M059J (cell line): ENCODE measurements at places on chromosomes 3 and 15. TPM values are rescaled to one million over a fixed set of nuclear protein-coding genes. Genes with fewer than 3 reads are reported as not detected.

RNF123 gene
- total RNA-seq, result 6.9 and 13.7 TPM in 2 replicates

DNA sequence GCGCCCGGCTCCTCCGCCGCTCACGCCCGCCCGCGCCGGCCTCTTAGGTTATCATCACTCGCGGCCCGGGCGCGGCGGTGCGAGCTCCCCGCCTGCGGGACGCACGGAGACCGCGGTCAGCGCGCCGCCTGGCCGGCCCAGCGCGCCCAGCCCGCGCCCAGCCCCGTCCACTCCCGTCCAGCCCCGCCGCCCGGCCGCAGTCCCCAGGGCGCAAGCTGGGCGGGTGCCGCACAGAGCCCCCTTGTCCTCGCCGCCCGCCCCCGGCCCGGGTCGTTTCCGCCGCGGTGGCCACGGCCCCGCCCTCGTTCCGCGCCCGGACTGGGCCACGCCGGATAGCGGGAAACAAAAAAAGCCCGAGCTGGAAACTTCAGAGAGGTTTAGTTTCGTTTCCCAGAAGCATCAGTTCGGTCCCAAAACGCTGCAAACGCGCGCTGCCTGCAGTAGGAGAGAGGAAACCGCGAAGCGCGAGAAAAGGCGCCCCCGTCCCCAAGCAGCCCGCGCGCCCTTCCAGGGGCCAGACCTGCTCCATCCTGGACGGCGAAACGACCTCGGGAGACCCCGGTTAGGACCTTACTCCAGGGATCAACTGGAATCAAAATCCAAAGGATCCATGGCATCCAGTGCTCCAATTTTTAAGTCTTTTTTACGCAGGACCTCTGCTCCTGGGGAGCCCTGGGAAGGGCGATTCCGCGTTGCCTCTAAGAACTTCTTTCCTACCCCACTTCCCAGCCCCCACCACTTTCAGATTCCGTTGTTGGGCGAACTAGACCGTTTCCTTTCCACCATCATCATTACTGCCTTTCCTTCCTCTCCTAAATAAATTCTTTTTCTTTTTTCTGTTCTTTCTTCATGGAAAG lies at the start of gene ATP10A:
Gene ATP10A (minus strand): TSS at position 217 of the 857 bp plus-strand sequence. CDS start 231 bp downstream, outside the sequence.
- no peak for DNase-seq

DNA sequence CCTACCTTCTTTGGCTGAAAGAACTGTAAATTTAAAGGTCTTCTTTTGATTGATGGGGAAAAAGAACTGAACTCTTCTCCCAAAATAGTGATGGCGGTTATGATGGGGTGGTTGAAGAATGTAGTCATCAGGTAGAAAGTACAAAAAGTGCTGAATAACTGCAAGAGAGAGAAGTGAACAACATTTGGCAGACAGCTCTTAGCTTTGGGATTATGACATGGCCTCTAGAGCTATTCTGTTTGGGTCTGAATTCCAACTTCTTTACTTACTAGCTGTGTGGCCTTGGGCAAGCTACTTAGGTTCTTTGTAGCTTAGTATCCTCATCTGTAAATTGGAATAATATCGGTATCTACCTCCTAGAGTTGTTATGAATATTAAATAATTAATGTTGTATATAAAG lies 91.7 kb downstream of the SPRED1 start:
- no peak for DNase-seq

DNA sequence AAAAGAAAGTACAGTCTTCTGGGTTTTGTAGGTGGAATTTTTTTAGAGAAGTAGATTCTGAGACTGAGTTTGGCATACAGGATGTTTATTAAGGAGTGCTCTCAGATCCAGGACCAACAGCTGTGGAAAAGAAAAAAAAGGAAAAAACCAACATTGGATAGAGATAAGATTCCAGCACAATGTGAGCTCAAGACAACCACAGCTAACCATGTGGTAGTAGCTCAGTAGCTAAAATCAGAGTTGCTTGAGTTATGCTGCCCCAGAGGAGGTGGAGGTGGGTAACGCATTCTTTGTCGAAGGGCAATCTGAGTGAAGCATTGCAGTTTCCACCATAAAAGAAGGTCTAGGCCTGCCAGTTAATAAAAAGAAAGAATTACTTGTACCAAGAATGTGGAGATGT lies 904.3 kb downstream of the NSUN3 start:
- no peak for DNase-seq

DNA sequence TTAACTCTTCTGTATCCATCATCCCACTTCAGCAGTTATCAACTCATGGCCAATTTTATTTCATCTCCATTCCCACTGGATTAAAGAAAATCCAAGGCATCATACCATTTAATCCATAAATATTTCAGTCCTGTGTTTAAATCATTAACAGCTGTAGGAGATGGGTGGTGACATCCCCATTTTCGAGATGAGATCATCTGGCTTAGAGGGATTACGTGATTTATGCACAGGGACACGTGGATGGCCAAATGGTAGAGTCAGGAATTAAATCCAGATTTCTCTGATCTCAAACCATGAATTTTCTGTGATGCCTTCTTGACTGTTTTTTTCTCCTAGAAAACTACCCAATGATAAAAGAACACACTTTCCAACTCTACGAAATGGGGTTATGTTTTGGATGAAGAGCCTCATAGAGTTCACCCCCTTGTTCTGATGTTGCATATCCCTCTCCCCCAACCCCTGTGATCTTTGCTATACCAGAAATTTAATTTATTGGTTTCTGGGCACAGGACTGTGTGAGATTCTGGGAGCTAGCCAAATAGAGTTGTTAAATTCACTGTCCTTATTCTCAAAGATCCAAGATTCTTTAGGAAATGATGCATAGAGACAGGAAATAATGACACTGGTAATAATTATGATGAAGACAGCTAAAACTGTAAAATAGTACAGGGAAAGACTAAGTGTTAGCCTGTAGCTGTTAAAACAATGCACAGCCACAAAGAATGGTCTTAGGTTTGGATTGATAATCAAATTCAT lies 7.4 kb downstream of the ZNF589 start:
- no peak for DNase-seq
